Activated CD8-positive, alpha-beta memory T cell treated with anti-CD3 and anti-CD28 coated beads for 24 hours (primary cell): ENCODE measurements at places on chromosomes 6 and 20.
A peak's percentile ranks its signal among the peaks of the same experiment; 100 is the strongest.

- DNase-seq = no peak
Observed at GRCh38 chr20:1669304-1669703, 11.7 kb upstream of the SIRPG start.

DNA sequence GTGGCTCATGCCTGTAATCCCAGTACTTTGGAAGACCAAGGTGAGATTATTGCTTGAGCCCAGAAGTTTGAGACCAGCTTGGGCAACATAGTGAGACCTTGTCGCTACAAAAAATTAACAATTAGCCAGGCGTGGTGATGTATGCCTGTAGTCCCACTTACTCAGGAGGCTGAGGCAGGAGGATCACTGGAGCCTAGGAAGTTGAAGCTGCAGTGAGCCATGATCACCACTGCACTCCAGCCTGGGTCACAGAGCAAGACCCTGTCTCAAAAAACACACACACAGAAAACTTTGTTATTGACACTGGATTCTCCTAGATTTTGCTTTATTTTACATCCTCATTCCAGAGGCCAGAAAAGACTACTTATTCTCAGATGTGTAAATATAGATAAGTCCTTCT, 9.5 kb upstream of the REV3L start:
- DNase-seq = no peak

- no peak for DNase-seq
Observed at GRCh38 chr6:89313006-89313405, 2.1 kb downstream of the GABRR2 start.

DNA sequence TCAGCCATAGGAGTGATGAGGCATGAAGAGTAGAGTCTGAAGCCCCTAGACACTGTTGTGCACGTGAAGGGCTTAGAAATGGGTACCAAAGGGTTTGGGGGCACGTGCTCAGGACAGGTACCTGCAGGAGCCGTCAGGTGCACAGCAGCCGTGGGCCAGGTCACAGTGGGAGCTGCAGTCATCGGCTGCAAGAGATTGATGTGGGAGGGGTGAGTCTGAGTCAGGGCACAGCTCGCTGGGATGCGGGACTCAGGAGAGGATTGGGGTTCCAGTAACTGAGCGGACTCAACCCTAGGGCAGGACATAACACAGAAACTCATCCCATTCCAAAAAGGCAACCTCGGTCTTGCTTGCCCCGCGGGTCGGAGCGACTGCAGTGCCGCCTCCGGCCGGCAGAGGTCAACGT, 1.1 kb downstream of the DLK2 start:
- peak; percentile 87 for DNase-seq

DNA sequence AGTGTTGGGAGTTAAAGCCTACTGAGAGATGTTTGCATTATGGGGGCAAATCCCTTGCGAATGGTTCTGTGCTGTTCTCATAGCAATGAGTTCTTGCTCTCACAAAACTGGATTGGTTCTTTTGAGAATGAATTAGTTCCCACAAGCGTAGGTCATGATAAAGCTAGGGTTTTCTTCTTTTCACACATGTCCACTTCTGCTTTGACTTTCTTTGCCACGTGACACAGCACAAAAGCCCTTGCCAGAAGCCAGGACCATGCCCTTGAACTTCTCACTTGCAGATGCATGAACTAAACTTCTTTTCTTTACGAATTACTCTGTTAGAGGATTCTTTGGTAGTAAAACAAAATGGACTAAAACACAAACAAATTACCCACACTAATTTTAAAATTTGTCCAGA, 922.8 kb downstream of the EPHA7 start:
- no peak for DNase-seq

GRCh38 chr6:26030716-26031115, 56.5 kb upstream of the HFE start:
- DNase-seq = no peak

GRCh38 chr20:52817981-52818380, 154.2 kb upstream of the TSHZ2 start:
- DNase-seq = no peak

- DNase-seq = no peak
Observed at GRCh38 chr6:27141529-27142015, 105.9 kb upstream of the PRSS16 start.

- no peak for DNase-seq
Observed at GRCh38 chr20:20594171-20594530, 118.3 kb downstream of the RALGAPA2 start.

GRCh38 chr6:154234019-154234772, 122.4 kb downstream of the IPCEF1 start:
- no peak for DNase-seq

DNA sequence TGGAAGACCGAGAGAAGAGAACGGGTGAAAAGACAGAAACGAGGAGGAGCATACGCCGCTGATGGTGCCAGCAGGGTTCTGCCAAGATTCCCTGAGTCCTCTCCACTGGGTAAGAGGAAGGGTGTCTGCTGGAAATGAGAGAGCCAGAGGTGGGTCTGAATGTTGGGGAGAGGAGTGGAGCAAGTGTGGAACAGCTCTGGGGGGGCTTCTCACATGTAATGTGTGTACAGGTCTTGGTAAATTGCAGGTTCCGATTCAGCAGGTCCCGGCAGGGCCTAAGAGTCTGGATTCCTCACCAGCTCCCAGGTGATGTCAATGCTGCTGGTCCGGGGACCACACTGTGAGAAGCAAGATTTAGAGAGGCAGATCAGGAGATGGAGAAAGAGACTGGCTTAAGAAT, 1.5 kb upstream of the EBF4 start:
- no peak for DNase-seq

DNA sequence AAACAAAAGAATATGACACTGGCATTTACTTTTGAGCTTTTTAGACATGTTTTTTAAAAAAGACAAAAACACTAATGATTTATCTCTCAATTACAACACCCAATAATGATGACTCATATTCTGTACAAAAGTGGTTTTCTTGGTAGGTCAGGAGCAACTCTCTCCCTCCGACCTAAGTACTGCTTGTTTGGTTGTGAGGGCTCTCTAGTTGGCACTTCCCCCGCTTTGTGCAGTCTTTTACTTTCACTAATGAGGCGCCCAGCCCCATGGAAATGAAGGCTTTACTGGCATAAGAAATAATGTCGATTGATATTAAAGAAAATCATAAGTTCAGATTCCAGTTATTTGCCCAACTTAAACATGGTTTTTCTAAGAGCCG, 1.3 kb downstream of the KPNA5 start:
- DNase-seq = peak; percentile 65

DNA sequence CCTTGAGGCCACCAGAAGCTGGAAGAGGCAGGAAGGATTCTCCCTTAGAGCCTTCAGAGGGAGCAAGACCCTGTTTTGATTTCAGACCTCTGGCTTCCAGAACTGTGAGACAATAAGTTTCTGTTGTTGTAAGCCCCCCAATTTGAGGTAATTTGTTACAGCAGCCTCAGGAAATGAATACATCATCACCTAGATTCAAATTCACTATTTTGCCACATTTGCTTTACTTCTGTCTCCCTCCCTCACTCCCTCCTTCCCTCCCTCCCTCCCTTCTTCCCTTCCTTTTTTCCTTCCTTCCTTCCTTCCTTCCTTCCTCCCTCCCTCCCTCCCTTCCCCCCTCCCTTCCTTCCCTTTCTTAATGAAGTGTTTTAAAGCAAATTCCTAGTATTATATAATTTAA, 58.1 kb upstream of the KIF13A start:
- DNase-seq = no peak

DNA sequence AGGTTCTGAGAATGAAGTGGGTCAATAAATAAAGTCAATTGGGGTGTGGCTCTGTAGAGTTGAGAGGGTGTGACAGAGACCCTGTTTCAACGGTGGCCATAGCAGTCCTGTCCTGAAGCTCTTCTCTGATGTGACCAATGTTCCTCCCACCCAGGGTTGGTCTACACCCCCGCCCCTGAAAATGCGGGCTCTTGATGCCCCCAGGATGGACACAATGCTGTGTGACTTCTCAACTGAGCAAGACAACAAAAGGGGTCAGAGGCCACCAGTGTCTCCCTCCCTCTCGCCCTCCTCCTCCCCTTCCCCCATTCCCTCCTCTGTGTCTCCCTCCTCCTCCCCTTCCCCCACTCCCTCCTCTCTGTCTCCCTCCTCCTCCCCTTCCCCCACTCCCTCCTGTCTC, 41.7 kb upstream of the NXT1 start:
- no peak for DNase-seq

DNA sequence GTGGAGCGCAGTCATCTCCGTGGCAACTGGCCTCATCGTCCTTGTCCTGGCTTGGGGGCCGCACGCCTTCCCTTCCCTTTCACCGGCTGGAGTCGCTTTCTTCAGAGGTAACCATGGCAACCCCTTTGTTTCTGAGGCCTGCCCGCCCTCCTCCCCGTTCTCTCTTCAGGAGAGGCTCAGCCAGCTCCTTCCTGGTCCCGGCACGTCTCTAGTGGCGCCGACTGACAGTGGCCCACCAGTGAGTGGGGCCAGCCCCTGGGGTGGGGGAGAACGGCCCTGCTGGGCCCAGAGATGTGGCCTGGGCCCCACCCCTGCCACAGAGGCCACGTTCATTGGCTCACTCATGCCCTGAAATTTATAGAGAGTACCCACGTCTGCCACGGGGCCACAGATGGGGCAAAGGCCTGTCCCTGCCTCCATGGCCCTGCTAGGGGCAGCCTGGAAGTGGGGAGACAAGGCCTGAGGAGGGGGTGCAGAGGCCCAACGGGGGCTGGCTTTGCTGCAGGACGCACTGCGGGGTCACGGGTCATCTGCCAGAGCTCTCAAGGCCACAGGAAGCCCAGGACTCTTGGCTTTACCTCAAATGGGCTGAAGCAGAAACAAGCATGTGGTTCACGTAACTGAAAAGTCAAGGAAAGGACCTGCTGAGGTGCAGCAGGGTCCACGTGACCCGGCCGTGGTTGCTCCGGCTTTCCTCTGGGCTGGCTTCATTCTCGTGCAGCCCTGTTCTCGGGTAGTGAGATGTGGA, 1.4 kb upstream of the OSBPL2 start:
- no peak for DNase-seq

GRCh38 chr20:58945965-58946631, 35.0 kb upstream of the NELFCD start:
- no peak for DNase-seq

DNA sequence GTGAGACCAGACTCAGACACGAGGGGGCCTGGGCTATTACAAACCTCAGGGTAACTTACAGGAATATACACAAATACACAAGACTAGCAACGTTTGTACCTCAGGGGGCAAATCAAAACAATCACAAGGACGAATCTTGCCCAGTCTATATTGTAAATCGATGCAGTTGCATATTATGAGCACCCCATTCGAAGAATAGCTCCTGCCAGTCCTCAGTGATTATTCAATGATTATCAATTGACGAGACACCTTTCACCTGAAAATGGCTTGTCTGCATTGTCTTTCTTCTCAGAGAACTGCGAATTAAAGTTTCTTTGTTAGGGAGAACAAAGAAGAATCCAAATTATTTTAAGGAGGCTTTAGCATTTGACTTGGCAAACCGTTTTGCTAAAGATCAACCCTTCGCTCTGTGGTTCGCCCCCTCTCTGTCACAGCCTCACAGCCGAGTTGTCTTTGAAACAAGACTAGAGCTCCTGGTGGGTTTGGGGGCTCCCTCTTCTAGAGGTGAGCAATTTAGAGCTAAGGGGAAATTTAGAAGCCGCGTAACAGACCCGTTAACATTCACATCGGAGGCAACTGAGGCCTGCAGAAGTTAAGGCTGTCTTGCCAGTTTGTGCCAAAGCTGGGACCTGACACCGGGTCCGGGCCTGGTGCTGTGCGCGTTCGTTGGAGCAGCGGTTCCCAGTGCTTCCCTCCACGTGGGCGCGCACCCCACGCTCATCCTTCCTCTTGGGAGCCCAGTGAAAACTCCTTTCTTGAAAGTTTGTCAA, 24.9 kb upstream of the MAP3K7 start:
- DNase-seq = no peak

GRCh38 chr20:32050851-32051556, 1.0 kb upstream of the HCK start:
- no peak for DNase-seq

GRCh38 chr20:15643713-15644112, 929.5 kb downstream of the KIF16B start:
- no peak for DNase-seq

DNA sequence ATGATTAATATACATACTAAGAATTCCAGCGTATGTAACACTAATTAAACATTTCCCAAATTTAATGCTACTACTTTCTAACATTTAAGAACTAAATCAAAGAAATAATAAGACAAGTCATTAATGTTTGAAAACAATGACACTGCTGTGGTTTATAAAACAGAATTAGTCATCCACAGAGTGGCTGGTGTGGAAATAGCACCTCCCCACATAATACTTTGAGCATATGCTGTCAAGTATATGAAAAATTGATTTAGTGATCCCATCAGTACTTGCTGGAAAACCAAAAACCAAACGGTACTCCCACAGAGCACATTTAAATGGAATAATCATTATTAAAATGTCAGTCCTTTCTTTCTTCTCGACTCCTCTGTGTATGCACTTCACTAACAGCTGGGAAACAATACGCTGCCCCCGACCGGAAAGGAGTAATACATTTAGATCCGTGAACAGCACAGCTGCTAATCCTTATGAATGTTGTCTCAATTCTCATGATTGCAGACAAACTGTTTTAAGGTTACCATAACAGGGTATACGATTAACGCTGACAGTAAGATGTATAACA, 78.4 kb downstream of the PREP start:
- no peak for DNase-seq

DNA sequence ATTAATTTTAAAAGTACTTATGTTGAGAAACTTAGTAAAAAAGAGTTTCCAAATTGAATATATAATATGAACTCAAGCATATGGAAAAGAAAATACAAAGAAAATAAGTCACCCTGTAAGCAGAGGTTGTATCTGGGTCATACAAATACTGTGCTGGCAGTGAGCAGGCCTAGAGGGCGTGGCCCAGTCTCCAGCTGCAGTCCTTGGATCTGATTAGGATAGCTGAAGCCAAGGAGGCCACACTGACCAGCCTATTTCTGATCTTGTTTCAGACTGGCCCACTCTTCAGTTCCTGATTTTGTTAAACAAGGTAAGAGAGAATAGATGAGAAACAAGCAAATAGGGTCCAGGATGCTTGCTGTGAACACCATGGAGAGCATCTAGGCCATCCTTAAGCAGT, 228.8 kb downstream of the EPM2A start:
- no peak for DNase-seq

DNA sequence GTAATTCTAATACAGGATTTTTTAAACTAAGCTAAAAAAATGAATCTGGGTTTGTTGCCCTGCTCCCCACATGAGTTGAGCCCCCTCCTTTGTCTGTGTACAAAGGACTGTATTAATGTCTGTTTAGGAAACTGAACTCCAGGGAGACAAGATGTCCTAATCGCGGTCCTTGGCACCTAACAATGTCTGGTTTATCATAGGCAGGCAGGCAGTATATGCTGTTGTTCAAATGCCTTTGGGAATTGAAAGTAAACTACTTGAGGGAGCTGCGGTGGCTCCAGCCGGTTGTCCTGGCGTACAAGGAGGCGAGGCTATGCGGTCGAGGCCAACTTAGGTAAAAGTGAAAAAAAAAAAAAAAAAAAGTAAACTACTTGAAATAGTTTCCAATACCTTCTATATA, 98.5 kb downstream of the TULP4 start:
- DNase-seq = no peak

GRCh38 chr6:11729076-11729475, 49.5 kb downstream of the ADTRP start:
- DNase-seq = no peak
